ENCODE measurements at places on chromosomes 3 and 15. TPM values are rescaled to one million over a fixed set of nuclear protein-coding genes. Genes with fewer than 3 reads are reported as not detected.
A peak's percentile ranks its signal among the peaks of the same experiment; 100 is the strongest.

DNA sequence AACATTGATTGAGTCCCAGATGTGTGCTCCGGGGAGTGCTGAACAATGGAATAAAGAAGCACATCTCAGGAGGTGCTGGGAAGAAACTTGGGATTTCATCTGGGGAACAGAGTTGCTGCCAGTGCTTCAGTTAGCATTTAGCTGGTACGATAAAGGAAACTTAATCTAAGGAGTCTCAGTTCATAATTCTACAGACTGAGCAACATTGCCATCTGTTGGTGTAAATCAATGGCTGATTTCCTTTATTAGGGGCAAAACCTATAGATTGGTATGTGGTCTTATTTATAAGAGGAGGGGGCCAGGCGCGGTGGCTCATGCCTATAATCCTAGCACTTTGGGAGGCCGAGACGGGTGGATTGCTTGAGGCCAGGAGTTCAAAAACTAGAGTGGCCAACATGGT, 8.9 kb downstream of the MKRN2OS start:
- DNase-seq, result peak; percentile 24

- DNase-seq, result no peak
Measured at GRCh38 chr3:155391551-155391958, 98.1 kb upstream of the STRIT1 start.

DNA sequence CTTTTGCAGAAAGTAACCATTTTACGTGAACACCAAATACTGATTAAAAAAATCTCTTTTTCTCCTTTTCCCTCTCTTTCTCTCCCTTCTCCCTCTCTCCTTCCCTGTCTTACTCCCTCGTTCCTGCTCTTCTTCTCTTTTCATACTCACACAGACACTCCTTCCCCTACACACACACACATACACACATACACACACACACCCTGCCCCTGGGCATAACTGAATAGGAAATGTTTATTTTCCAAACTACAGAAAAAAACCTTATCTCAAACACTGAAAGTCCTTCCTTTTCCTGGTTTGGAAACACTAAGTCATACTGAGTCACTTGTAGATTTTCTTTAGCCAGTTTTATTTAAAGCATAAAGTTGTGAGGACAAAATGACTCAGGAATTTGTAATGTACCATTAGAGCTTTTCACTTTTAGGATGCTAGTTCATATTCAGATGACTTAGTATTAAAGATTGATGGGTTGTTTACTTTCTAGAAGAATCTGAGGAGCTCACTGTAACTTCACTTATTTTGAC, 62.4 kb downstream of the MBNL1 start:
- peak; percentile 95 for DNase-seq

DNA sequence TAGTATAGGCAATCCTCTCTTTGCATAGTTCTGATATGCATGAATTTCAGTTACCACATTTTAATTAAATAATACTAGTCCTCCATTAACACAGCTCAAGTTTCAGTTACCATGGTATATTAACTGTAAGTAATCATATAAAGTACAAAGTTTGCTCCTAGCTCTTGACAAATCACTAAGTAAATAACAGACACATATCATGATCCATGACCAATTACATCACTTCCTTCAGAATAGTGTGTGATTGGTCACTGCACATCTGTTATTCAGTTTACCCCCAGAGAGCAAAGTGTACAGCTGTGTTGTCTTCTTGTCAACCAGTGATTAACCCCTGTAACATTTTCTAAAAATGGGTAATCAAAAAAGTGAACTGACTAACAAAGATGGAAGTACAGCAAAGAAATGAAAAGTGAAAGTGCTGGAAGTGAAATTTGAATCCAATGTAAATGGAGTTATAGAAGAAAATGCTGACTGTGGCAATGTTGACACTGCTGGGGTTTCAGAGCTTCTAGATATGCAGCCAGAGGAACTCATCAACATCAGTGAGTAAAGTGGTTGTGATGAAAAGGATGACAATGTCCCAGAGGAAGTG, 30.2 kb upstream of the LEKR1 start:
- DNase-seq, result no peak

Gene TASOR
- 84.9 TPM for total RNA-seq

DNA sequence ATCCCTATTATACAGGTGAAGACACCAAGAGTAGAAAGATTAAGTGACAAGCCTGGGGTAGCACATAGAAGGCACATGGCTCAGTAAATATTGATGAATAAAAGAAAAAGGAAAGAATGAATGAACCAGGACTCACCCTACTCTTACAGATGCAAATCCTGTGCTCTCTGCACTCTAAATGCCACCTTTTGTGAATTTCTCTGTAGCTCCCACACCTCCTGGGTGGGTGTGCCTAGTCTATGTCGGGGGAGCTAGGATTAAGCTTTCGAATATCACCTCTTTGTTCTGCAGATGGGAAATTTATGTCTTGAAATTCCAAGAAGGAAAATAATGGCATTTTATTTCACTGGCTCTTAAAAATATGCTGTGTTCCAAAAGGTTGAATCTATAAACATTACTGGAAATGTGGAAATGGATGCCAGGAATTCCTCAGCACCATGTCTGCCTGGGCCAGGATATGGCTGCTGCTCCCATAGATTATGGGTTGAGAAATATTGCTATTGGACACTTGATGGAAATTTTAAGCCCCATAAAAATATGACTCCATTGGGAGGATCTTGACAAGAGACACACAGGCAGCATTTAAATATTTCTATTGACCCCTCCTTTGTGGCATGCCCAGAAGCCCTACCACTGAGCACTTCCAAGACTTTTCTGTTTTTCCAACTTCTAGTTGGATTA, 43.3 kb downstream of the CCNB2 start:
- DNase-seq, result no peak

Gene CELF6
- 0.17 TPM for total RNA-seq

DNA sequence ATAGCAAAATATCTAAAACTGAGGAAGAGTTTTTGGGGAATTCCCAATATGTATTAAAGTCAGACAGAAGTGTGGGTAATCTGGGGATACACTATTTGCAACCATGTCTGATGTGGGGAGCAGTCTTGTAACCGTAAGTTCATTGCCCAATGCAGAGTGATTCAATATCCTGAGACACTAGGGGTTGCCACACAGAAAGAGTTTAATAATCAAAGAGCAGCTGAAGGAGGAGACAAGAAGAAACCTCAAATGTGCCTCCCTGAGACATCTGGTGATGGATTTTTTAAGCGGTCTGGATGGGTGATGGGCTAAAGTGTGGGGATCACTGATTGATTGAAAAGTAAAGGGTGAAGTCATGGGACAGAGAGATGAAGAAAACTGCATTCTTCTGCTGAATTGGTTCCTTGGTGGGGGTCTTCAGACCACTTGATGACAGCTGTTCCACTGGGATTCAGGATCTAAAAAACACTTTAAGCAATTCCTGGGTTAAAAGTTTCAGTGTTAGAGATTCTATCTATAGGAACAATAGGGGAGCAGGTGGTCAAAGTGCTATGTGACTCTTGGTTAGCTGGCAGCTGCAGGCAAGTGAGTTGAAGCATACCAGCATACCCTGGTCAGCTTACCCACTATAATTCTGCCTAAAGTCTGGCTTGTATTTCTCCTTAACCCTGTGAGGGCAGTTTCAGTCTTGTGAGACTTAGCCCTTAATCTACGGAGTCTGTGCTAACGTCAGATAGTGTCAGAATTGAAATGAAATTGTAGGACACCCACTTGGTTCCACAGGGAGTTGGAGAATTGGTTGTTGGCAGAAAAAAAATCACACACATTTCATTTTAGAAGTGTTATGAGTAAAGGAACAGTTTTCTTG, 425.9 kb upstream of the TGFBR2 start:
- DNase-seq, result no peak

- peak; percentile 65 for DNase-seq
Measured at GRCh38 chr3:29649815-29650547, 369.1 kb downstream of the RBMS3 start.

GRCh38 chr3:127775398-127776109, 46.8 kb downstream of the MGLL start:
- peak; percentile 73 for DNase-seq

Gene LTF
- total RNA-seq, result 0.51 TPM

- DNase-seq, result no peak
Measured at GRCh38 chr15:78174401-78174800, 25.2 kb downstream of the IDH3A start.

Gene WDR93
- total RNA-seq, result not detected

DNA sequence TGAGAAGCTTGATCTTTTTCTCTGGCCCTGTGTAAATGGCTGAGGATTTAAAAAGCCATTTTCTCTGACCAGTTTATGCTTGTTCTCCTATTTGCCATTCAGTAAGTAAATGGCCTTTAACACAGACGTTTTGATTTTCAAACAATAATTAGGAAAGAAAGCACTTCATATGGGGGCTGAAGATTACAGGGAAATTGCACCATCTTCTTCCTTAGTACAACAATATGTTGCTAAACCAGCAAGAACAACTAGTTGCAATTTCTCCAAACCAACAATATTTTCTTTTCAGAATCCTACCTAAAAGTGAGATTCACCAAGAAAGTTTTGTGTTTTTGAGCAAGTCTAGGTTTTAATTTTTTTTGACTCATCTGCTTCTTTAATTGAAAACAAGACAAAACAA, 80.5 kb upstream of the CCNL1 start:
- DNase-seq, result no peak

DNA sequence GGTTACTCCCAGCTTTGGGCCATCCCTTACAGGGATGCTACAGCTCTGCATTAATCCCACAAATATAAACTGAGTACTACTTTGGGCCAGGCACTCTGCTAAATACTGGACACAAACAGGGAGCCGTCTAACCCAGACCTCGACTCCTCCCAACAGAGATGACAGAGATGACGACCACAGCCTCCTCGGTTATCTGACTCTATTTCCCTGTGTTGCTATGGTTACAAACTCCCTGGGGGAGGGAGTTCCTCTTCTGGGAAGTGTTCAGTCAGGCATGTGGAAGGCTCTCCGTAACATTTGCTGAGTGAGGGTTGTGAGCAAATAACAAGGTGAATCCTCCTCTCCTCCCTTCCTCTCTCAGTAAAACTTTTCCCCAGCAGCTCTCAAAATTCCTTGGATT, 6.7 kb upstream of the CMTM7 start:
- DNase-seq, result no peak

GRCh38 chr3:152790651-152791387, 44.1 kb upstream of the P2RY1 start:
- no peak for DNase-seq

GRCh38 chr3:125079675-125080045, 23.9 kb upstream of the HEG1 start:
- DNase-seq, result no peak

DNA sequence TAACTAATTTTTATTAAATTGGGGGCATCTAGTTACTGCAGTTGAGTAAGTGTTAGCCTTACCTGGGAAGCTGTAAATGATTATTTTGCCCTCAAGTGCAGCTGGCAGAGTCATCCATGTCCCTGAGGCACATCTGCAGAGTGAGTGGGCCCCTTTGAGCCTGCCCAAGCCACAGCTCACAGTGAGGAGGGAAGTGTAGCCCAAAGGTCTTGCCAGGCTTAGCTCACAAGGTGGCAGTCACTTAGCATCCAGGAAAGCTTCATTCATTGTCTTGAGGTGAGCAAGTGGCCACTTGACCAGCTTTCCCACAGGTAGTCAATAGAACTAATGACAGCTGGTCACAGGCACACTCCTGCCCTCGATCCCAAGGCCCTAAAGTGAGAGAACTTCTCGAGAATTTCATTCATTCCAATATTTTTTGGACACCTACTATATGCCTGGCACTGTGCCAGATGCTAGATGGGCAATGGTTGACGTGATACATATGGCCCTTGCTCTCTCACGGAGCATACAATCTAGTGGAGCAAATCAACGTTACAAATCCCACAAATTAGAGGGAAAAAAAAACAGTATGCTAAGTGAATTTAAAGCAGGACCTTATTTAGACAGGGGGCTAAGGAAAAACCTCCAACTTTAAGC, 163.3 kb upstream of the IL12A start:
- no peak for DNase-seq

- peak; percentile 50 for DNase-seq
Measured at GRCh38 chr3:101849714-101850245, 466 bp downstream of the NFKBIZ start.

- no peak for DNase-seq
Measured at GRCh38 chr3:10534066-10534465, 28.7 kb upstream of the ATP2B2 start.

- DNase-seq, result no peak
Measured at GRCh38 chr3:17820704-17821103, 78.3 kb upstream of the TBC1D5 start.

GRCh38 chr15:88220443-88221335, 35.9 kb downstream of the NTRK3 start:
- no peak for DNase-seq

Gene EPM2AIP1
- 15.7 TPM for total RNA-seq

Gene SAMMSON
- total RNA-seq, result not detected

Measured in dermis blood vessel endothelial cell (primary cell).